HEK293T (cell line): ENCODE measurements at places on chromosomes 2 and 18.

DNA sequence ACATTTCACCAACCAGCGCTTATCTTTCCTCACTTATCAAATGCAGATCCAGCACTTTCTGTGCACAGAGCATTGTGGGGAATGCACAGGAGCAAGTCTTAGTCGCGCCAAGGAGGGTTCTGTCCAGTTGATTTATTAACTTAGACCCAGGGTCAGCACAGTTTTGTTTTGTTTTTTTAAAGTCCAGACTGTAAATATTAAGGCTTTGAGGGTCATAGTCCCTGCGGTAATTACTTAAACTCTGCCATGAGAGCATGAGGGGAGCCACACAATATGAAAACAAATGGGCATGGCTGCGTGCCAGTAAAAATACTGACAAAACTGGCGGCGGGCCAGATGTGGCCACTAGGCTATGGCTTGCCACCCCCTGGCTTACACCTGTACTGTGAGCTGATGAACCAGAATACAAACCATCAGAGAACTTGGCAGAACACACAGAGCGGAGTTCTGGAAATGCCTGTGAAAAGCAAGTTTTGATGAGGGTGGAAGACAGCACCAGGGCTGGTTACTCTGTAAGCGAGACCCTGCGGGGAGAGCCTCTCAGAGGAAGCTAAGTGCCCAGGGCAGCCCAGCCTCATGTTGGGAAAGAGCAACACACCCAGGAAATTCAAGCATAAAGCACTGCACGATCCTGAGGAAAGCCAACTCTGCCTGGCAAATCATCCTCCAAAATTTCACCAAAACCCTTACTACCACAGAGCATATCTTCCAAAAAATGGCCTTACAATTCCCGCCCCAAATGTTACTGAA, 43.6 kb downstream of the L3MBTL4 start:
- no peak for DNase-seq

DNA sequence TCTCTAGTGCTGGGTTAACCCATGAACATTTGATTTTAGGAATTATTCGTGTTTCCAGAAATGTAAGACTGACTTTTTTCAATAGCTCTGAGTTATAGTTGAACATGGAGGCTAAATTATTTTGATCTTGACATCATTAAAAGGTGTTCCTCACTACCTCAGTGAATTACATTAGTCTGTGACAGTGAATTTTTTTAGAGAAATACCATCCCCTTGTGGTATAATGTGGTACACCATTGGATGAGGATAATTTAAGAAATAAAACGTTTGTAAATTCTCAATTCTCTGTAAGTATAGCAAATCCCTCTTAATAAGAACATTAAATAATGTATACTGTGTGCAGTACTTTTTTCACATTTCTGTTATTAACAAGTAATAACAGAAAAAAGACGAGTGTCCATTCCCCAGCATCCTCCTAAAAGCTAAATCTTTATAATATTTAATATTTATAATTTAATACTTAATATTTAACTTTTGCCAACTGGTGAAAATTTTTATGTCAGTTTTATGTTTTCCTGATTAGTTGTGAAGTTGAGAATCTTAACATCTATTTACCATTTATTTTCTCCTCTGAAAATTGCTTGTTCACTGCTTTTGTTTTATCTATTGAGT, 70.3 kb upstream of the CWC22 start:
- DNase-seq, result peak; percentile 24

DNA sequence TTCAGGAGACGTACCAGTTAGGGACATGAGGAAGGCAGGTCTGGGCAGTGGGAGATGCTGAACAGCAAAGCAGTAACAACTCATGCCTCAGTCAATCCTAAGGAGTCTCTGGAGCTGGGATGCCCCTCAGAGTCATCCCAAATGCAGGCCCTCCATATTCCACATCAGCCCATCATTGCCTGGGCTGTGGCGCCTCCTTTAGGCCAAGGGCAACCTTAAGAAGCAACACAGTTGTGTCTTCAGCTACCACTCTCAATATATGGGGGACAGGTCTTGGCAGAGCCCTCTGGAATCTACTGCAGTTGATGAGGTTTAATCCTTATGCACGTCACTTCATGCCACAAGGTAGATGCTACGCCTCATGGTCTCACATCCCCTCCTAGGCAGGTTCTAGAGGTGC, 682.0 kb upstream of the RAB6C start:
- DNase-seq, result no peak

DNA sequence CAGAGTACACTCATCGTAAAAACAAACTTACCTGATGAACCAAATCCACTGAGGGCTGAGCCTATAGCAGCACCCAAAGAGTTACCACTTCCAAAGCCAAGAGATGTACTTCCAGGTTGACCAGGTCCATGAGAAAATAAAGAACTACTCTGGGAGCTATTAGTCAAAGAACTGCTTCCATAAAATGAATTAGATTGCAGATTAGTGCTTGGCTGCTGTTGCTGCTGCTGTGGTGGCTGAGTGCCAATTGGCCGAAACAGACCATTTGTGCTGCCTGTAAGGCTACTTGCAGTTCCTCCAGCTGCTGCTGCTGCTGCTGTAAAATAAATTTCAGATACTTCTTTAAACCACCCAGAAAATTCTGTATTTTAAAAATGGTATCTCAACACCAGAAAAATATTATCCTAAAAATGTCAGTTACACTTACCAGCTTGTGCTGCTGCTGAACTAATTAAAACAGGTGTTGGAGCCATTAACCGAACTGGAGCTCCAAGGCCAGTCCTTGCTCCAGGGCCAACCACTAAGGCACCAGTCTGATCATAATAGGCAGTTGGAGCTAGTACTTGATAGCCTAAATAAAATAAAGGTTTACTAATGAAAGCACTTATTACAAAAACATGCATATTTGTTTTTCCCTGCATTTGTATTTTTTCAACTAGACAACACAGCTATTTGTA, 58.1 kb upstream of the SDC1 start:
- no peak for DNase-seq

- DNase-seq, result peak; percentile 16
These were observed 526.9 kb upstream of the FANCL start for GRCh38 chr2:58767828-58768714.

DNA sequence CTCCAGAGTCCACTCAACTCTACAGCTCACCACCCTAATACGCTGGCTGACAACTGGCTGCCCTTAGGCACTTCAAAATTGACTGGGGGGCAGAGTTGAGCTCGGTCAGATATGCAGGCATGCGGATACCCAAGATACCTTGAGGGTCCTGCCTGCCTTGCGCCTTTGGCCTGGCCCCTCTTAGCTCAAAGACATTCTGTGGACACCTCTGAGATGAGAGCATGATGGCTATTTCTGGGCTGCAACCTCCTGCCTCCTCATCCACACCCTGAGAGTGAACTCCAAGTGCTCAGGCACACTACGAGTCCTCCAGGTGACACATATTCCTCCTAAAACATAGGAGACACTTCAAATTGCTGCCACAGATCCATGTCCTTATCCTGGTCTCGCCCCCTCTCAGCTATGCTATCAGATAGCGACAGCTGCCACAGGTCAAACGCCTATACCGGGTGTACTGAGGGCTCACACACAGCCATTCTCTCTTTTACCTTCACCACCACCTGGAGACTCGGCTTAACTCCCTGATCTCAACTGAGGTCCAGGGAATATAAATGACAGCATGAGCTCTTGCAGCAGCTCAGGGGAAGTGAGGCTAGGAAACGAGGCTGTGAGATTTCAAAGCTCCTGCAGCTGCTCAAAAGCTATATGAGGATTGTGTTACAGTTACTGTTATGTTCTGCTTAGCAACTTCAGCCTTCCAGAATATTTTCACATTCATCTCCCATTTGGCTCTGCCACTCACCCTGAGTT, 60.5 kb upstream of the TEX51 start:
- no peak for DNase-seq

DNA sequence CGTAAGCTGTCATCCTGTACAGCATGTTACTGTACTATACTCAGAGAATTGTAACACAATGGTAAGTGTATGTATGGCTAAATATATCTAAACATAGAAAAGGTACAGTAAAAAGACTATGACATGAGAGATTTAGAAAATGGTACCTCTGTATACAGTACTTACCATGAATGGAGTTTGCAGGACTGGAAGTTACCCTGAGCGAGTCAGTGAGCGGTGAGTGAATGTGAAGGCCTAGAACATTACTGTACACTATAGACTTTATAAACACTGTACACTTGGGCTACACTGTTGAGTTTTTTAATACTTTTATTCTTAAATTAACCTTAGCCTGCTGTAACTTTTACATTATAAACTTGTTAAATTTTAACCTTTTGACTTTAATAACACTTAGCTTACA, 1.5 kb downstream of the DDX18 start:
- no peak for DNase-seq

DNA sequence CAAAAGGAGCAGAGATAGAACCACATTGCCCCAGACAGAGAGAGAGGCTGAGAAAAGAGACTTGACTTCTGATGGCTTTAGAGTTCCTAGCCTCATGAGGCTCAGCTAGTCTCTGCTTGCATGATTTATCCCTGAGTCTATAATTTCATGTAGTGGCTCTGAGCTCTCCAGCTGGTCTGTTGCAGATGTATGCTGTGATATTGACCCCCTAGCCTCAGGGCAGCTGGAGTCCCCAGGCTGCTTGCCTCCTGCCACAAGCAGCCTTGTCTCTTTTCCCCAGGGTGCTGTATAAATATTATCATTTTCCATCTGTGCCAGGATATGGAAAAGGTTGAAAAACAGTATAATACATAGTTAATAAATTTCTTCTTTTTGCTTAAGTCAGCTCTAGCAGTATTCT, 467.6 kb upstream of the CWC22 start:
- DNase-seq, result no peak

GRCh38 chr2:77831471-77831870, 309.3 kb upstream of the LRRTM4 start:
- DNase-seq, result no peak

DNA sequence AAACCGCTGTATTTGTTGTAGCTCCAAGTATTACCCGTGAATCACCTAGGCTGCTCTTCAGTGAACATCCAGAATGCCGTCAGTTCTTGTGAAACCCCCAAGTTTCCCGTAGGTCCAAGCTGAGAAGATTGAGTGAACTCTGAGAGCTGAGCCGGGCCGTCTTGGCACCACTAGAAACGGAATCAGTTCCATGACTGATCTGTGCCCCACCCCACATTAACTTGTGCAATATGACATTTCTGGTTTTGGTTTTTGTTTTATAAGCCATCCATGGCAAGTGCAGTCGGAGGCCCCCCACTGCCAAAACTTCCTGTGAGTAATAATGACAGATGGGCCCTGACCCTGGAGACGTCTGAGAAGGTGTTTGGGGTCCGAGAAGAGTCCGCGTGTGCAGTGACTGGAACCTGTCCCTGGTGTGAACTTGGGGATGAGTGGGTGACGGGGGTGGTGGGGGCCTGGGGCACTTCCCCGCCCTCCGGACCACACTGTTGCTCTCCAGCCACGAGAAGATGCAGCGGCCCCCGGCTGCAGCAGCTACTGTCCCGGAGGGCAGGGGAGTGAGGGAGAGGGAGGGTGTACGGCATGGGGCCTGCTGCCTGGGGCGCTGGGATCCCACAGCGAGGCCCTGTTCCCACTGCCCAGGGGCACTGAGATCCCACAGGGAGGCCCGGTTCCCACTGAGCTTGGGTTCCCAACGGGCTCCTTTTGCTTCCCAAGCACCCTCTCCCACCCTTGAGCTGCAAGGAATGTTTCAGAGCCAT, 26.5 kb downstream of the NFATC1 start:
- no peak for DNase-seq

DNA sequence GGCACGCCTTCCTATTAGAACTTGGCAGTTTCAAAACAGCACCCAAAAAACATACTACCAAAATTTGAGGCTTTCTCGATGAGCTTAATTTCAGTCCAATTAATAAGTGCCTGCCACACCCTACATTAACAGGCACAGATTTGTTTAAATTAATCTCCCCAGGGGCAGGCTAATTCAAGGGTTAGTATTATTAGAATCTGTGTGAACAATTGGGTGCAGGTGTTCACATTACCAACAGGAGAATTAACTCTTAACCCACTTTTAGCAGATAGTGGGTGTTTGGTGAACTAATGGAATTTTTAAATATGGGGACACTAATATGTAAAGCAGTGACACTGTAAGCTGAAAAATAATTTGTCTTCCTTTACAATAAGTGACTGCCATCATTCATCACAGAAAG, 4.1 kb downstream of the MBD2 start:
- DNase-seq, result no peak

DNA sequence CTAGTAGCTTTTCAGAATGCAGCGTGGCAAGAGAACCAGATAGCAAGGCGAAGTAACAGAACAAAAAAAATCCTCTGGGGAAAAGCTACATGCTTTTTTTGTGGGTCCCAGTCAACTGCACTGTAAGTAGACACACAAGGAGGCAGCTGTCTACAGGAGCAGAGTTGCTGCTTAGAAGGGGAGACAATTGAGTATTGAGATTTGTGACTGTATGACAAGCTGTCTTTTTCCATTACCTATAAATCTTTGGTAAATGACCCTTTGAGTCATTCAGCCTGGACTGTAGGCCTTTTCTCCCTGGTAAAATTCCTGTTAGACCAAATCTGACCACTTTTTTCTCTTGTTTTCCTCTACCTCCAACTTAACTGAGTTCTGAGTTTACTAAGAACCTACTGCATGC, 144.1 kb upstream of the FOSL2 start:
- no peak for DNase-seq

- DNase-seq, result no peak
These were observed 23.8 kb downstream of the FAP start for GRCh38 chr2:162219426-162219825.

DNA sequence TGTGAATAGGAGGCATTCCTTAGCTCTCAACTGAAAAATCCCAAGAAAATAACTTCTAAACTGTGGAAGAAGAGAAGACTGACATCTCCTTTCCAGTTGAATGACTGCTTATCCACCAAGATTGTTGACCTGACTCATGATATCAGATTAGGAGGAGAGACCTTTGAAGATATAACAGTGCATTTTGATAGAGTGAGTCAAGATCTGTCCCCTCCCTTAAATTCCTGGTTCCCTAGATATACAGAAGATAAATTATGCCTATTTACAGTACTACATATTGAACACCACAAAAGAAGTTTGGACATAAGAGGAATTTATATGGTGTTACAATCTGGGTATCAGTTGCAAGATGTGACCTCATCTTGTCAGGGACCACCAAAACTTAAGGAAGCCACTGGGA, 285.3 kb upstream of the ZSWIM2 start:
- no peak for DNase-seq

DNA sequence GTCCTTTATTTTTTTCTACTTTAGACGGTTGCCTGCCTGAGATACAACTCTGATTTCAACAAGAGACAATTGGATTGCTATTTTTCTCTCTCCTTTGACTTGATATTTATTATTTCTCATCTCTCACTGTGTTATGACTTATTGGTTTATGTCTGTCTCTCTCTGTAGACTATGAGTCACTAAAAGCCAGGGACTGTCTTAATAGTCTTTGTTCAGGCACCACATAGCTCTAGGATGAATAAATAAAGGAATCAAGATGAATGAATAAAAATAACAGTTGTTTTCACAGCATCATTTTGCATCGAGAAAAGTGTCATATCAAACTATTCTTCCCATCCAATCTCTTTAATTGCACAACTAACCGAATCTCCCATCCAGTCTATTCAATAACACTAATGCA, 31.4 kb upstream of the CD28 start:
- no peak for DNase-seq

DNA sequence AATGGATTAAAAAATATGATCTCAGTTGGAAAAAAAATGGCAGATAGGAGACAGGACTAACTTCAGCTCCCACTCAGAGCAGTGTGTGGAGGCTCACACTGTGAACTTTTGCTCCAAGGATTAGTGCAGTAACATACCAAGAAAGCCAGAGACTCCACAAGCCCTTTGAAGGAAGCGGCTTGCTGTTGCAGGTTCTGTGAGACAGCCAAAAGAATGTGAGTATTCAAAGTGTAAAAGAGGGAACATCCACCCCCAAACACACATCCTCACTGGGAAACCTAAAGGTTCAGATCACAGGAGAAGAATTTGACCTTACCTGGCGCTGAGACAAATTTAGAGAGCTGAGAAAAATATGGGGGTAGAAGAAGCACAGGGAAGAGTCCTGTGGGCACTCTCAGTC, 77.5 kb downstream of the FAM171B start:
- DNase-seq, result no peak
